Vagina (tissue), 2 donors: ENCODE measurements at places on chromosomes 11 and 22.

- no peak for DNase-seq
Measured at GRCh38 chr11:125263268-125263790, 98.8 kb downstream of the PKNOX2 start.

DNA sequence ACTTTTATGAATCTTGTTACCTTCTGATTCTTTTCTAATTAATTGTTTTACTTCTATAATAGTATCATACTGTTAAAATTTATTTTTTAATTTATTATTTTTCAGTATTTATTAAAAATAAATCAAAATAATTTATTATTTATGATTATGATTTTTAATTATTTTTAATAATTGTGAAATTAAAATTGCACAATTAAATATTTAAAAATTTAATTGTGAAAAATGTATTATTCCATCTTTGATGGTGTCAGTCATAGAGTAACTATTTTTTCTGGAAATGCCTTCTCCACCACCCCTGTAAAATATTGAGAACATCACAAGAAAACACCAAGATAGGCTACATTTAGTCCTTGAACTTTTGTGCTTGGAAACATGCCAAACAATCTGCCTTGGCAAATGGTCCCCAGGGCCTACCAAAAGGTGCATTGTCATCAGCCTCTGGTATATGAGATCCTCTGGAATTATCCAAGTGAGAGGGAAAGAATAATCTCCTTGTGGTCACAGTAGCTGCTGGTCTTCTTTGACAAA, at the start of gene OR8H2:
Gene OR8H2, plus strand, starts transcription at position 478 of the 528 bp plus-strand sequence. CDS start 1,356 bp downstream, outside the sequence.
- no peak for DNase-seq

DNA sequence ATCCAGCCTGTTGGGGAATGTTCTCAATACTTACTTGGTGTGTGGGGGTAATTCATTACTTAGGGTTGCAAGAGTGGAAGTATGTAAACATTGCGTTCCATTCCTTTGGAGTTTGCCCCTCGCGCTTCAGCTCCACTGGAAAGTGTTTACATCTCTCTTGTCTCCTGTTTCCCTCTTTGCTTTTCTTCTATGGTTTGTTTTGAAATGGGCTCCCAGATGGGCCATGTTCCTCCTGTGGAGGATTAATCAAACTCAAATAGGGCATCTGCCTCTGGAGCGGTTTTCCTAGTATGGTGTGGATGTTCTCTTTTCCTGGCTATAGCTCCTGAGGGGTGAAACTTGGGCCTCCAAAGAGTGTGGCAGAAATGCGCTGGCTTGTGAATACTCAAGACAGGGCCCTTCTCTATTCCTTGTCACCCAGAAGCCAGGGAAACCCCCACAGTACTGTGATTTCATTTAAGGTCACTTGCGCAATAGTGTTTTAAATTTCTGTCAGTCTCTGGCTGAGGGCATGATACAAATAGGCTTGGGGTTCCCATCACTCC, 51.9 kb downstream of the CD44 start:
- DNase-seq = no peak

GRCh38 chr11:60288531-60288930, 8.1 kb downstream of the MS4A4A start:
- no peak for DNase-seq

DNA sequence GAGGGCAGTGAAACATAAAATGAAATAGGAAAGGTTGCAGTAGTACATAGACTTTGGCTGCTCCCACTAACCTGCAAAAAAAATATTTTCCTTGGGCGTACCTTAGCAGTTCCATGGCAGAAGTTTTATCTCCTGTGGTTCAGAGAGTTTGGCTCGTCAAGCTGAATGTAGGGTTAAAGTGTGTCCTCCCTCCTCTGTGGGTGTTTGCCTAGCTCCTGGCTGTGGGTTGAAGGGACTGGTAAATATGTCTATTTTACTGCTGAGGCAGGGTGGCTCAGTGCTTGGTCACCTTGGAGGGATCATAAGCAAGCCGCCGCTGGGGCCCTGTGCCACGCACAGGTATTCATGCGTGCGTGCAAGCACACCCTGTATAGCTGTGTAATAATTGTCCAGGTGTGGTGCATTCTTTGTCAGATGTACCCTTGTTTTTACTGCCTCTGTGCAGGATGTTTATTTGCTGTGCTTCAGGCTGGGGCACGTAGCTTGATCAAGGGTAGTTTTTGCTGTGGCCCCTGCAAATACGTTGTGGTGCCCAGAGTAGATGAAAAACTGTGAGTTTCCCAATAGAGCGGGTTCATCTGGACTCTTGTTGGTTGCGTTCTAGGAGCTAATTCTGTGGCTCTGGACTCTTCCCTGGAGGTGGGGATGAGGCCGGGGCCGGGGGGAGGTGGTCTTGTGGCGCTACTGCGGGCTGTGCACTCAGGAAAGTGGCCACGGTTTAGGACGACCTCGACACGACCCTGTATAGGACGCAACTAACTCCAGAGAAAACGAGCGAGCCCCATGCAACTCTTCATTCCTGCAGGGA, 732 bp upstream of the SORL1 start:
- DNase-seq = no peak

- no peak for DNase-seq
Measured at GRCh38 chr11:80873310-80873999, 1432.6 kb upstream of the TENM4 start.

DNA sequence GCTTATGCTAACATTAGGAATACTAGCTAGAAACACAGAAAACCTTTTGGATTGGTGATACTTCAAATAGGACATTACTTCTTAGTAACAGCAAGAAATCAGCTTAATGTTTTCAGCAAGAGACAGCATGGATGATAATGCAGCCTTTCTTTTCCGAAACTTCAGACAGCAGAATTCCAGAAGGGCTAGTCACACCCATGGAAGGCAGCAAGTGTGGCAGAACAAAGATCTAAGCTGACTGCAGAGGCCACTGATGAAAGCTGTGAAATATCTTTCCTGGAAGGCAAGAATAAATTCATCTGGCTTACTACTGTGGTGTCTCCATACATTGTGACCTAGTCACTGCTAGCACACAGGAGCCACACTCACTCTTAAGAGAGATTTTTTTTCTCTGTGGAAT, 100.3 kb downstream of the CCDC83 start:
- no peak for DNase-seq

GRCh38 chr11:126360049-126360446, 4.6 kb downstream of the ST3GAL4 start:
- DNase-seq = no peak
